ENCODE measurements at places on chromosomes 13 and 19. TPM values are rescaled to one million over a fixed set of nuclear protein-coding genes. Genes with fewer than 3 reads are reported as not detected.

The FAM216B gene
- not detected for polyA plus RNA-seq

The NLRP9 gene
- not detected for polyA plus RNA-seq

The CHAF1A gene
- 2.4 TPM for polyA plus RNA-seq

The CYP4F2 gene
- not detected for polyA plus RNA-seq

The FCHO1 gene
- polyA plus RNA-seq, result not detected

The OR4F17 gene
- polyA plus RNA-seq, result not detected

The PRR36 gene
- polyA plus RNA-seq, result 0.87 TPM

The CA11 gene
- polyA plus RNA-seq, result 38.0 TPM

The ZNF534 gene
- polyA plus RNA-seq, result 0.85 TPM

The MAMSTR gene
- 1.9 TPM for polyA plus RNA-seq

The MEIOSIN gene
- not detected for polyA plus RNA-seq

The LAIR1 gene
- polyA plus RNA-seq, result not detected

The RASL11A gene
- 1.4 TPM for polyA plus RNA-seq

The LRRC8E gene
- not detected for polyA plus RNA-seq

Measured in Purkinje cell (primary cell).